ENCODE measurements at places on chromosomes 13 and 19. TPM values are rescaled to one million over a fixed set of nuclear protein-coding genes. Genes with fewer than 3 reads are reported as not detected.

MBD3L2 gene
- not detected for total RNA-seq

SULT2A1 gene
- total RNA-seq = not detected

TJP3 gene
- 2.7 TPM for total RNA-seq

PCDH8 gene
- total RNA-seq = not detected

CEACAM16 gene
- total RNA-seq = not detected

UBE2L5 gene
- total RNA-seq = 0.17 TPM

DNA sequence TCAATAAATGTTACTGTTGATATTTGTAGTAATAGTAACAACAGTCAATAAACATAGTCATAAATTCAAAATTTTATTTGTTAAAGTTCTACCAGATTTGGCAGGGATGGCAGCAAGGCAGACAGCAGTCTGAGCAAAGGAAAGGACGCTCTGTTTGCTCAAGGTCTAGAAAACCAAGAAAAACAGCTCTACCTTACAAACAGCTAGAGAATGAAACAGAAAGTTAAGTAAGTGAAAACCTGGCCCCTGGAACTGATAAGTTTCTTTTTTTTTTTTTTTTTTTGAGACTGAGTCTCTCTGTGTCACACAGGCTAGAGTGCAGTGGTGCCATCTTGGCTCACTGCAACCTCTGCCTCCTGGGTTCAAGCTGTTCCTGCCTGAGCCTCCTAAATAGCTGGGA lies 27.9 kb downstream of the ENOX1 start:
- DNase-seq = no peak

DNA sequence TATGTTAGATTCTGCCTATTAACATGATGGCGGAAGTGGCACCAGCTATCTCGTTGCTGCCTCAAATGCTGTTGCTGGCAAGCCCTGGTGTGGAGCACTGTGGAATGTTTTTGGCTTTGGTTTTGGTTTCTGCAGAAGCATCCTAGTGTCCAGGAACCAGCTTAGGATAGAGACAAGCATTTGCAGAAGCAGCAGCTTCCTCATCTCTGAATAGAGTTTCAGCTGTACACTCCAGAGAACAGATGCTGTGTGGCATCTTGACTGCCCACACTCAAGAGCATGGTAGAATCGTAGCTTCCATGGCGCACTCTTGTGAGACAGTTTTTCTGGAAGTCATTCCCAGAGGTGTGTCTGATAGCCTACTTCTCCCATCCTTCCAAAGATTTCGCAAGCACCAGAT lies 145.3 kb upstream of the RXFP2 start:
- DNase-seq = no peak

GRCh38 chr13:32205431-32206096 lies 109.6 kb downstream of the ZAR1L start:
- DNase-seq = no peak

DNA sequence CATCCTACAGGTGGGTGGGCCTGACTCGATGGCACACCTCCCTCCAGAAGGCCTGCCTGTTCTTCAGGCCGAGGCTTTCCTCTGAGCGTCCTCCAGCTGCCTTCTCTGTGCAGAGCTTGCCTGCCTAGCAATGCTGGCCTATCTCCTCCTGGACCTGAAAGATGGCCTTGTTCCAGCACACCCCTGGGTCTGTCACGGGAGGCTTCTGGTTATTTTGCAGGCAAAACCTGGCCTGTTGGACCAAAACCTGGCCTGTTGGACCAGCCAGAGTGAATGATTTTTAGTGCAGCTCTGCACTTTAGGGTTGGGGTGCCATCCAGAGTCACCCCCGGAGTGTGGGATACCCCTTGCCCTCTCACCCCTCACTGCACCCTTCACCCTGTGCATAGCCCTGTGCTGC lies 128.4 kb downstream of the KATNAL1 start:
- no peak for DNase-seq

- DNase-seq = no peak
Measured at GRCh38 chr19:16976446-16976845, 50.2 kb downstream of the CPAMD8 start.

DNA sequence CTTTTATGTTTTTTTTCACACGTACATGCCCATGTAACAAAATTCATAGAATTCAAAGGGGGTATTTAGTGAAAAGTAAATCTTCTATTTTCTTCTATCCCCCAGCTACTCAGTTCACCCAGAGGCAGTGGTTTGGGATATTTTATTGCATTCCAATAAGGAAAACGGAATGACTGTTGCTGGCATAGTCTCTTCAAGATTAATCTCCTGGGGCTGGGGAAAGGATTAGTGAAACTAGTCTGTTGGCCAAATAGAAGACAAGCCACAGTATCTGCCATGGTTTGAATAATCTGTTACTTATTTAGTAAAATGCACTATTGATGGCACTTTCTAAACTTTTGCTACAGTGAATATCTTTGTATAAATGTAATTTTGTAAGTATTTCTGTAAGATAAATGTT lies 122.0 kb downstream of the NDFIP2 start:
- no peak for DNase-seq

- DNase-seq = peak; percentile 86
Measured at GRCh38 chr19:1239796-1240737, 1.5 kb upstream of the ATP5F1D start.

GRCh38 chr13:23427342-23427843 lies 6.1 kb downstream of the SACS start:
- DNase-seq = no peak

- no peak for DNase-seq
Measured at GRCh38 chr13:35983206-35983605, 148.0 kb downstream of the DCLK1 start.

DNA sequence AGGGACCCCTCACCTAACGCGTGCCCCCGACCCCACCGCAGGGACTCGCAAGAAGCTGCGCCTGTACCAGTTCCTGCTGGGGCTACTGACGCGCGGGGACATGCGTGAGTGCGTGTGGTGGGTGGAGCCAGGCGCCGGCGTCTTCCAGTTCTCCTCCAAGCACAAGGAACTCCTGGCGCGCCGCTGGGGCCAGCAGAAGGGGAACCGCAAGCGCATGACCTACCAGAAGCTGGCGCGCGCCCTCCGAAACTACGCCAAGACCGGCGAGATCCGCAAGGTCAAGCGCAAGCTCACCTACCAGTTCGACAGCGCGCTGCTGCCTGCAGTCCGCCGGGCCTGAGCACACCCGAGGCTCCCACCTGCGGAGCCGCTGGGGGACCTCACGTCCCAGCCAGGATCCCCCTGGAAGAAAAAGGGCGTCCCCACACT lies 4.7 kb upstream of the MYBPC2 start:
- DNase-seq = peak; percentile 47
